A172 (cell line): ENCODE measurements at places on chromosomes 6 and 20. TPM values are rescaled to one million over a fixed set of nuclear protein-coding genes. Genes with fewer than 3 reads are reported as not detected.

FOXC1 gene
- 3.5 and 4.6 TPM in 2 replicates for total RNA-seq

GRCh38 chr6:41625442-41625841 is 12.8 kb upstream of the MDFI start:
- DNase-seq: no peak

DNA sequence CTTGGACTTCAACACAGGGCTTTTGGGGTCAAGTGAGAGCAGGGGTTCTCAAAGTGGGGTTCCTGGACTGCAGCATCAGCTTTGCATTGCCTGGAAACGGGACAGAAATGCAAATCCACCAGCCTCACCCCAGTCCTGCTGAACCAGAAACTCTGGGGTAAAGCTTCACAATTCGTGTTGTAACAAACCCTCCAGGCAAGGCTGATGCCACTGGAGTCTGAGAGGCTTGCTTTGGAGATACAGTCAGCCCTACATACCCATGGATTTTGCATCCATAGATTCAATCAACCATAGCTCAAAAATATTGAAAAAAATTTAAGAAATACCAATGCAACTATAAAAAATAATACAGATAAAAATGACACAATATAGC is 160.4 kb upstream of the ECI2 start:
- DNase-seq: no peak

- no peak for DNase-seq
These were observed 247.0 kb upstream of the ECI2 start for GRCh38 chr6:4382362-4382853.

FAM162B gene
- total RNA-seq: not detected in 2 replicates

DNA sequence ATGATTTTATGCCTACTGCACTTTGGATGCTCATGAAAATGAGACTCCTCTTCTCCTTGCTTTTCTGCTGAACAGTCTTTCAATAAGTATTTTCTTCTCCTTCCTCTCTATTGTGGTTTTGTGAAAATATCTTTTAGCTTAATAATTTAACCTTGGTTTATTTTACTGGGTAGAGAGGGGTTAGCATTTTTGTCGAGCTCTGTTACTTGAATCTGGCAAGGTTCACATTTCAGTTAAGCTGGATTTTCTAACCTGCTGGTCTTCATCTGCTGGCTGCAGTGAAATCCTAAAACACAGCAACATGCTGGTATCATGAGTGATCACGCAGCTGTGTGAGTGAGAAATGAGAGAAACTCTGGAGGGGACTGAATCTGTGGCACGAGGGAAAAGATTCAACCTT is 222.7 kb upstream of the NOX3 start:
- no peak for DNase-seq

DNA sequence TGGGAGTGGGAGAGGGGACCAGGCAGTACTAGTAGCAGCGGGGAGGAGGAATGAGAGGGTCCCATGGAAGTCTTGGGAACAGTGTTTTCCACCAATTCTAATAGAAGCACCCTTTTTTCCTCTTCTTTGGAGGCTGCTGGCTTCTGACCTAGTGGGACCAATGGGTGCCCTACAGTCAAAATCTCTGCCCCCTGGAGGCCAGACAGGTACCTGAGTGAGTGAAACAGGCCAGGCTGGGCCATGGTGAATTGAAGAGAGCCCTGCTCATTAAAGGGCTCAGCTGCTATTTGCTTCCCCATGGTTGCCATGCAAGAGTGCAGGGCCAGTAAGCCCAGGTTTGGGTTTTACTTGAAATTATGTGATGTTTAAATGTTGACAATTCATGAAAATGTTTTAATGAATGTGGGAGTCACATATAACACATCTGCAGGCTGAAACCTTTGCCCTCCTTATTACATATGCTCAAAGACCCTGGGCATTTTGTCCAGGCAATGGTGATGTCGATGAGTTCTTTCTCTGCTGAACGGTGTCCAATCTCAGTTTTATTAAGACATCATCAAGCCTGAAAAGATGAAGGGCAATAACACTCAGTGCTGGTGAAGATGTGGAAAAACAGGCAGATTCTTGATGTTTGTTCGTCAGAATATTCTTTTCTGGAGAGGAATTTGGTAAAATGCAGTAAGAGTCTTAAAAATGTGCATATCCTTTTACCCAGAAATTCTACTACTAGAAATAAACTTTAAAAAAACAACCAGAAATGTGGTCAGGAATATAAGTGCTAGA is 42.3 kb upstream of the OCSTAMP start:
- DNase-seq: no peak

TMEM14A gene
- total RNA-seq: 108 and 116 TPM in 2 replicates

GRCh38 chr20:39568109-39568508 is 606.0 kb downstream of the DHX35 start:
- no peak for DNase-seq

LY6G6F gene
- not detected in 2 replicates for total RNA-seq

GRCh38 chr20:20498076-20498861 is 130.4 kb downstream of the INSM1 start:
- DNase-seq: no peak

DNA sequence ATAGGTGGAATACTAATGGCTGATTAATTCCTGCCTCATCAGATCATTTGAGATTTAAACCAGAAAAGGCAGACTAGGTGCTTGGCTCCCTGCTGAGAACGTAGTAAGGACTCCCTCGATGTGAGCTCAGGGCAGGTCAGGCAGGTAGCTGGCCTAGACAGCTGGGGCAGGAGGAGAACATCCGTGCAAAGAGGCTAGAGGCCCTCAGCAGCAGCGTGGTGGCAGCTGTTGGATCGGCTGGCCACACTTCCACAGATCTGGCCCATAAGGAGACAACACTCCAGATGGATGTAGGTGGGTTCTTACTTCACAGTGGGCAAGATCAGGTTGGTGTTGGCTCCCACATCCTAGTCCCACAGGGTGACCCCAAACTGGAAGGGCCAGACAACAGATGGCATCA is 38.5 kb downstream of the EYA2 start:
- DNase-seq: no peak

DNA sequence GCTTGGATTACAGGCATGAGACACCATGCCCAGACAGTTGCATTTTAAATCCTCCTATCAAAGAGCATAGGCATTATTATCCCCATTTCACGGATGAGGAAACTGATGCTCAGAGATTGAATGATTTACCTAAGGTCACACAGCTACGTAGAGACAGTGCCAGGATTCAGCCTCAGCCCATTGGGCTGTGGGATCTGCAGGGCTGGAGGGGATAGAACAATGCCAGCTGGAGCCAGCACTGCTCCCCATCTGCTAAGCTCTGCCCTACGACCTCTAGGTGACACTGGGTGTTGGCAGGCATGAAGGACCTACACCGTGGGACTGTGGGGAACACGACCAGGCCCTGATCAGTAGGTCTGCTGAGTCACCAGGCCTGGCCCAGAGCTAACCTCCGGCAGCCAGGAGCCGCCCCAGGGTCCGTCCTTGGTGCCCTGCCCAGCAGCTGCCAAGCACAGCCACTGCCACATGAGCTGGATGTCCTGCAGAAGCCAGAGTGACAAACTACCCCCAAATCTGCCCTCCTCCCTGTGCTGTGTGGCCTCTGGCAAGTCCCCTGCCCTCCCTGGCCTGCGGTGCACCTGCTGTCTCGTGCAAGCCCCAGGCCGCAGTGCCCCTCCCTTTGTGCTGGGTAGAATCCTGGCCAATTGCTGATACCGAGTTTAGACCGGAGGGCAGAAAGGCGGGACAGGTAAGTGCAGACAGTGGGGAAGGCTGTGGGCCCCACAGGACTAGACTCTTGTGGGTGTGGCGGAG is 47.6 kb upstream of the PTGIS start:
- DNase-seq: peak; percentile 84

MATN4 gene
- total RNA-seq: not detected in 2 replicates

GRCh38 chr6:121434037-121434770 is 1.2 kb upstream of the GJA1 start:
- DNase-seq: no peak

- DNase-seq: no peak
These were observed 117.3 kb downstream of the MYB start for GRCh38 chr6:135298455-135298854.

TBP gene
- 15.1 and 20.2 TPM in 2 replicates for total RNA-seq

COL21A1 gene
- total RNA-seq: not detected in 2 replicates

GRCh38 chr20:25726357-25726756 is 29.7 kb upstream of the ZNF337 start:
- DNase-seq: no peak

GRCh38 chr6:158481690-158482473 is 78.0 kb upstream of the TMEM181 start:
- peak; percentile 91 for DNase-seq

- no peak for DNase-seq
These were observed 5.8 kb downstream of the FAM83D start for GRCh38 chr20:38931984-38932383.

DNA sequence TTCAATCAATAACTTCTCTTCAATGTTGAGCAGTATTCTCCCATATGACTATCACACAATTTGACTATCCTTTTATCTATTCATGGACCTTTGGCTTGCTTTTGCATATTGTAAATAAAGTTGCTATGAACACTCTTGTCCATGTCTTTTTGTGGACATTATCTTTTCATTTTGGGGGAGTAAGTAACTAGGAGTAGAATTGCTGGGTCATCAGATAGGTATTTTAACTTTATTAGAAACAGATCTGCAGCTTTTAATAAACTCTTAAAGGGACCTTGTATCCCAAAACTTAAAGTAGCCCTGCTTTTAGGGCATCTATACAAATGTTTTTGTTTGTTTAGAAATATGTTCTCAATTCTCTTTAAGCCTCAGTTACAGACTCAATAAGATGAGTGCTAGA is 614.2 kb upstream of the CITED2 start:
- no peak for DNase-seq

PI3 gene
- not detected in 2 replicates for total RNA-seq

- no peak for DNase-seq
These were observed 565 bp downstream of the QKI start for GRCh38 chr6:163414946-163415619.

DNA sequence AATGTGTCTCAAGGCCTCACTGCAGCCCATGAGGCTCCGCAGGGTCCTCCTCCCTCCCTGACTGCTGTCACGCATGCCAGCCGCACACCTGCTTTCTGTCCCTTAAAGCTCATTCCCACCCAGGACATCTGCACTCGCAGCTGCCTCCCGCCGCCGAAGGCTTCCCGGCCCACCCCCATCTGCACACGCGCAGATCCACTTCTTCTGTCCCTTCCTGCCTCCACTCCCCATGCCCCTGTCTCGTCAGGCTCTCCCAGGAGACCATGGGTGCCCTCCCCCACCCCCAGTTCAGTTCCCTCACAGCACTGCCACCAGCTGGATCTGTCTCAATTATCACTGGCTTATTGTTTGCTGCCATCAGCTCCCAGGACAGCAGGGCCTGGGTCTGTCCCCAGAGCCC is 63.0 kb downstream of the RIPOR3 start:
- no peak for DNase-seq

VNN1 gene
- total RNA-seq: 0.31 and 0.71 TPM in 2 replicates

- DNase-seq: peak; percentile 14
These were observed 7.8 kb downstream of the IL22RA2 start for GRCh38 chr6:137165375-137166246.

- DNase-seq: no peak
These were observed 53.0 kb downstream of the GNAS-AS1 start for GRCh38 chr20:58797371-58798338.

OR2H1 gene
- total RNA-seq: not detected in 2 replicates

DNA sequence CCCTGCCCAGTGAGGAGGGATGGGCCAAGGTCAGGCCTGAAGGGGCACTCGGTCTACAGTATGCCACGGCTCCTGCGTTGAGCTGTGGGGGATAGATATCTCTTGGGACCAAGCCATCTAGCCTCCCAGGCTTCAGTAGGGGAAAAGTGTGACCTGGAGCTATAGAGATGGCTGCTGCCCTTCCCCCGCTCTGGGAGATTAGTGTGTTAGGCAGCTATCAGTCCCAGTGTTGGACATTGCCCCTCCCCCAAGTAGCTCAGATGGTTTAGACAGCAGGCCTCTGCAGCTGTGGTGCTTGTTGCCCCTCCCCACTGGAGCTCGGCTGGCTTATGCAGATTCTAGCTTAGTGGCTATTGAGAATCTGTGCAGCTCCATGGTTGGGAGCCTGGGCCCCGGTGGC is 56.8 kb downstream of the KHDRBS2 start:
- DNase-seq: no peak

- no peak for DNase-seq
These were observed 86.6 kb downstream of the ECT2L start for GRCh38 chr6:138882369-138883017.

GRCh38 chr20:62603021-62603906 is 39.0 kb upstream of the SLCO4A1 start:
- peak; percentile 97 for DNase-seq

DNA sequence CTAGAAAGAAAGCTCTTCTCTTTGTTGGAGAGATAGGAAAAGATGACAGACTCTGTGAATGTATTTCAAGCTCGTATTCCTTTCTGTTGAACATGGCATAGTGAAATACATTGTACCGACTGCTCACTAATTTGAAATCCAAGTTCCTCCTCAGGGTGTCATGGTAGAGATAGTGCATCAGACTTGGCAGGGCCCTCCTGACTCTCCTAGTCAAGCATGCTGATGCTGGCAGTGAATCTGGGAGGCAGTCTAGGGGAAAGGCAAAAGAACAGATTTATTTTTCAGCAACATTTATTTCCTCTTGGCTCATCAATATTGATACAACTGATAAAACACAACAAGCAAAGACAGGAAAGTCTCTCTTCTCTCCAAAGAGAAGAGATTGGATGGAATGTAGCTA is 356.3 kb upstream of the IRAK1BP1 start:
- DNase-seq: no peak

ULBP2 gene
- total RNA-seq: 13.2 and 17.3 TPM in 2 replicates

- DNase-seq: peak; percentile 51
These were observed 4.6 kb upstream of the GUCA1B start for GRCh38 chr6:42199106-42199981.

GRCh38 chr20:43187476-43188233 is 2.1 kb downstream of the PTPRT start:
- peak; percentile 47 for DNase-seq

DNA sequence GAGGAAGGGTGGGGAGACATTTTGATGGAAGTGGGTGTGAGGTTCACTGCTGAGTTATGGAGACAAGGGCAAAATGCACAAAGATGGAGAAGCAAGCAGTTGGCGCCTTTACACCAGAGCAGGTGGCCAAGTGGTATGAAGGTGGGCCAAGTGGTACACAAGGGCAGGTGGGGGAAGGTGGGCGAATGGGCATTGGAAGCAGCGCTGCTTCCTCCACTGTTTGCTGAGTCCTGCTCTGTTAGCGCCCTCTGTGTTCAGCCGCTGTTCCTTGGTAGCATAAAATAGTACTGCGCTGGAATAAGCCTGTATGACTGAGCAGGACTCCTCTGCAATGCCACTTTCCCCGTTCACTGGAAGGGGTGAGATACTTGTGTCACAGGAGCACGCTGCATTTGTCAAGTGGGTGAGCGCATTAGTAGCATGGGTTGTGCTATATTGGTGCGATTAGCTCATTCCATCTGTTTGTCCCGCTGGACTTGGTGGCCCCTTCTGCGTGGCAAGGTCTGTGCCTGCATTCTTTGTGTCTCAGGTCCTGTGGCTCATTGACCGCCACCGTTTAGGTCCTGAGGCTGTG is 116.4 kb downstream of the TOX2 start:
- DNase-seq: no peak

- no peak for DNase-seq
These were observed 130.9 kb downstream of the PRKN start for GRCh38 chr6:162596676-162597075.

PARD6B gene
- 3.2 and 4.7 TPM in 2 replicates for total RNA-seq

GRCh38 chr20:4052554-4052953 is 37.2 kb upstream of the RNF24 start:
- DNase-seq: no peak
